ENCODE measurements at places on chromosomes 12 and 14.

- H3K36me3 ChIP-seq, result no peaks in the 10 kb centered on the region
- peak; percentile 42 for DNase-seq
- H3K4me3 ChIP-seq, result no peak overlapping the region
- no peaks in the 10 kb centered on the region for H3K4me1 ChIP-seq
- no peaks in the 10 kb centered on the region for H3K27me3 ChIP-seq
- H3K27ac ChIP-seq, result no peak overlapping the region
These were observed 115.5 kb downstream of the SLC38A1 start for GRCh38 chr12:46153268-46153872.

DNA sequence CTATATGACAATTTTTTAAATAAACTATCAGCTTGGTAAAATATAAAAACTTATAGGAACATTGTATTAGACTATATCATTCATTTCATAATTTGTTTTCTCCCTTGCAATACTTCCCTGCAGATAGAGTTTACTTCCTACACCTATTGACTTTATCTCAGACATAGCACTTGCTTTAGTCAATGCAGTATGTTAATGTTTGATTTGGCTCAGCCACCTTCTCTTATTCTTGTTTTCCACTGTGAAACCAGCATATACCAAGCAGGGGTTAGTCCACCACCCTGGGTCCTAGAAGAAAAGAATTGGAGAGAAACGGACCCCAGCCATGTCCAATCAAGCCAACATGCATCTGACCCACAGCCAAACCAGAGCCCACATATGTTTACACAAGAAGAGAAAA, 10.4 kb upstream of the SOX5 start:
- no peak overlapping the region for H3K4me3 ChIP-seq
- no peak for DNase-seq
- H3K4me1 ChIP-seq, result no peaks in the 10 kb centered on the region

DNA sequence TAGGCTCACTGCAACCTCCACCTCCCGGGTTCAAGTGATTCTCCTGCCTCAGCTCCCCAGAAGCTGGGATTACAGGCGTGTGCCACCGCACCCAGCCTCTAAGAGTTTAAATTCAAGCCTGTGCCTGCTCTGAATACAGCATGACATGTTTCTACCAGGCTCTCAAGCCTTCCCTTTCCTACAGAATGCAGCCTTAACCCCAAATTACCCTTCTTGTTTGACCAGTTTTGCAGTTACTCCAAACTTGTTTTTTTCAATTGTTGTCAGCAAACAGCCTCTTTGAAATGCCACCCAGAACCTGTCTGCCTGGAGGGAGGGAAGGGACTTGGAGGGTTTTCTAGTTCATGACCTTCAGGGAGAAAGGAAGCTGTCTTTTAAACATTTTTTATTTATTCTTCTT, 15.4 kb downstream of the GLTP start:
- H3K36me3 ChIP-seq, result peaks cover 10% of the 10 kb centered on the region
- H3K27me3 ChIP-seq, result no peaks in the 10 kb centered on the region
- H3K27ac ChIP-seq, result no peak overlapping the region
- H3K4me3 ChIP-seq, result no peak overlapping the region

- no peak overlapping the region for H3K4me3 ChIP-seq
- no peak overlapping the region for H3K27ac ChIP-seq
These were observed 27.4 kb upstream of the GUCY2C start for GRCh38 chr12:14723763-14724162.

DNA sequence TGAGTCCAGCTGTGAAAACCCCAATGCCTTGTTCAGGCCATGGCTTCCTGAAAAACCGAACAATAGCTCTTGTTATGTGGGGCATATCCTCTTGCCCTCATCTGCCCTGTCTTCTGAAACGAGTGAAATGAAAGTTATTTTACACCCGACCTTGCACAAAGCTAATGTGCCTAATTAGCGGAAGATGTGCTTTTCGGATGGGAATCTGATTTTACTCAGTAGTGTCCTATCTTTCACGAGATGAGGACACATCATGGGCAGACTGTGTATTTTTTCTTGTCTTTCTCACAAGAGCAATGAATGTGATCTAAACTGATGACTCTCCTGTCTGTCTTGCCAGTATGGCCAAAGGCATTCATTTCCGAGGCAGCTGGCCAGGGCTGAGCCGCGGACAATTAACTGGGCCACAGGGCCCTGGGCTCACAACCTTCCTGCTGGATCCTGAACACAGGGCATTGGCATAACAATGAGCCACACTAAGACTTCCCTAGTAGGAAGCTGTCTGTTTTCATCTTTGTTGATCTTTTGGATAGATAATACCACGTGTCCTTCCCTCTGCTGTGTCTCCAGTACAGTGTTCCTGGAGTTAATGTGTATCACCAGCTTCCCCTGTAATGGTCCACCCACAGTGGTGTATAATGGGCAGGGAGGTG, 86.0 kb upstream of the HIF1A start:
- H3K27ac ChIP-seq, result peak overlapping the region; percentile 78
- DNase-seq, result peak; percentile 70
- H3K4me3 ChIP-seq, result peak overlapping the region; percentile 37
- H3K4me1 ChIP-seq, result peaks cover 7% of the 10 kb centered on the region

Measured in mesenchymal stem cell (in vitro differentiated cells and primary cell).